ENCODE measurements at places on chromosomes 7 and 10. TPM values are rescaled to one million over a fixed set of nuclear protein-coding genes. Genes with fewer than 3 reads are reported as not detected.

DNA sequence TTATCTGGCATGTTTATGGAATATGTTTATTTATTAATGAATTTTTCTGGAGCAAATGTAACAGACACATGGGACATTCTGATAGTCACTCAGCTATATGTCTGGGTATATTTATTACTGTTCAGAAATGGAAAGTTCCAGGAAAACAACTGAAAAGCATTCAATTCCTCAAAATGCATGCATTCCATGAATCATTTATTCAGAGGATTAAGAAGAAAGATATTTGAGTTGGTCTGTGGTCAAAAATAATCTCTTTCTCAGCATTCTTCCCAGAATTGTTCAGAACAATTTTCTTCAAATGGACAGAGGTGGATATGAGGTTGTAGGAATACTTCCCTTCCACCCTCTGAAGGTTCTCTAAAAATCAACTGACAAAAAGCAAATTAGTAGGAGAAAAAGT is 97.6 kb upstream of the ITGB1 start:
- no peak for DNase-seq

- DNase-seq = no peak
These were observed 178.0 kb downstream of the ADARB2 start for GRCh38 chr10:1559311-1559710.

DNA sequence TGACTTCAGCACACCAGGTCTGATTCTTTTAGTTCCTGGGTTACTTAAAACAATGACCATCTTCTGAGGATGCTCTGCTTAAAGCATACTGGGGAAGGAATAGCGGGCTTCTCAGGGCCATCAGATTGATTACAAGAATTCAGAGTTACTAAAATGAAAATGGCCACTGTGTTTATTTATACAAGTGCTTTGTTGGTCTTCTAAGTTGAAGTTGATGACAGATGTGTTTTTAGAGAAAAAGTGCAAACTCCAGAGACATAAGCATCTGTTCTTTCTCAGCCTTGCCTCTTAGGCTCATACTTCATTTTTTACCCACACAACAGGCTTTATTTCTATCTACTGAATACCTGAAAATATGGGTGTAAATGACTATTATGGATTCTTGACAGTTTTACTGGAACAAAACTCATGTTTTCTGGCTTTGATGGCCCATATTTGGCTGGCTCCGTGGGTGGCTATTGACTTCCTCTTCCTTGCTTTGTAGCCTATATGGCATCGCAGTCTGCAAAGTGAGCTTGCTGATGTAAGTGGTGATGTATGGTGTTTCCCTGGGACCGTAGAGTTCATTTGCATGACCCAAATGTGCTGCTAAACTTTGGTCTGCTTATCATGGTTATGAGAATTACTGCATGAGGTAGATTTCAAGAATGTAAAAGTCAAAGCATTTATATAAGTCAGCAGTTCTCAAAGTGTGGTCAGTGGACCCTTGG is 121.3 kb downstream of the BMPER start:
- no peak for DNase-seq

GRCh38 chr7:86485827-86486226 is 157.9 kb upstream of the GRM3 start:
- DNase-seq = no peak

DNA sequence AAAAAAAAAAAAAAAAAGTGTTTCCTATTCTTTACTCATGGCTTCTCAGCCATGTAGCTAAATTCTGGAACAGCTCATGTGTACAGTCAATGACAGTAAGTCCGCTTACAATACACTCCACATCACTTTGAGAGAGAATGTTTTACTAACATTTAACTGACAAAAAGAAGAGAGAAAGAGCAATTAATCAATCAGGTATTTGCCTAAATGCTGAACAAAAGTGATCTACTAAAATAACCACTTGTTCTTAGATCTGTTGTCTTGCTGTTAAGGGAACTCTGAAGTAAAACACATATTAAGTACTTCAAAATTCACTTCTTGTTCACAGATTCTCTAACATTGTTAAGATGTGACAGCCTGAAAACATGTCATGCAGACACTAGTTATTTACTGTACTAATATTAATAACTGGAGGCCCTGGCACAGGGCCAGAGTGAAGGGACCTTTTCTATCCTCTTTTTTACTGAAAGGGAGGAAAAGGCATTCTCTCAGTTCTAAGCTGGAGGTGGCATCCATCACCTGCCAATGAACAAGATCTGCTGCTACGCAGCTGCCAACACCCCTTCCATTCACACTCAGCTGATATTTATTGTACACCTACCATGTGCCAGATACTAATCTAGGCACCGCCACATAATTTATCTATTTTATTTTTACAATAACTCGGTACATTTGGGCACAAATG is 72.6 kb downstream of the AHR start:
- DNase-seq = peak; percentile 21

- no peak for DNase-seq
These were observed 186.8 kb downstream of the MACC1 start for GRCh38 chr7:20030417-20030816.

DNA sequence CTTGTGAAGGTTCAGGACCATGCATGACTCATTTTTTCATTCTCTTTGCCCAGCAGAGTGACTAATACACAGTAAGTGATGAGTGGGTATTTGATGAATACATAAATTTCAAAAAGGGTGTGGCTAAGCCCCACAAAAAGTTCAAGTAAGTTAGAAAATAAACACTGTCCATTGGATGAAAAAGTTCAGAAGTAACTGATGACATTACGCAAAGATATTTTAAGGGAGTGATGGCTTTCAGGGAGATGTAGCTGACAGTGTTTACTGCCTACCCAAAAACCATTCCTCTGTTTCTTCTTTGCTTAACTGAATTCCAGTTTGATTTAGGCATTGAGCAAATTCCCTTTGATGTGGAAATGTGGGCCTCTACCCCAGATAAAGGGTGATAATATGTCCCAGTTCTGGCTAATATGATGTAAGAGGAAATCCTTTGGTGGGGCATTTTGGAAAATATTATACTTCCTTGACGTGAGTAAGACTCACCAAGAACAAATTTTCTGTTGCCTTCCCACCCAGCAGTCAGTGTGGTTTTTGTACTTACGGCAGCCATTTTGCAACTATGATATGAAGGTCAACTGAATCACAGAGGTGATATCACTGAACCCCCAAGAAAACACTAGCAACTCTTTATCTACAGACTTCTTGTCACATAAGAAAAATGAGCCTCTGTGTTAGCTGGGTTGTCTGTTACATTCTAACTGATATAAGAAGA is 29.0 kb upstream of the EBLN1 start:
- DNase-seq = no peak

Gene CCL24
- not detected for total RNA-seq

Gene GAD2
- not detected for total RNA-seq

Data from MG63 (cell line).